Activated T-cell treated with anti-CD3 and anti-CD28 coated beads, Interleukin-2, amount 50 U/mL, for 72 hours (primary cell): ENCODE measurements at places on chromosomes 2 and 18. TPM values are rescaled to one million over a fixed set of nuclear protein-coding genes. Genes with fewer than 3 reads are reported as not detected.

DNA sequence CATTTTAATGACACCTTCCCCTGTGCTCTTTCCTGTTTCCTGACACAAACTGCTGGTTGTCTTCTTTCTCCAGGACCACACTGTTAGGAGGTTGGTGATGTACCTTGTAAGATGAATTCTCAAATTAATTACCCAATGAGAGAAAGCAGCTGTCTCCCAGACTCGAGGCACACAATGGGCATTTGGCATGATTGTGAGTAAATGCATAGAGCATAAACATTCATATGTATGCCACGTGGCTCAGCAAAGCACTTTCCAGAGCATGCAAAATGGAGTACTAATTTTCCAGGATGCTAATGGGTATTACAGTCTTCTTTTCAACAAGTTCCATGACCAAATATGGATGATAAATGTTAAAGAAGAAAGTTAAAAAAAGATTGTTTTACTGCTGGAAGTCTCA, 235.2 kb upstream of the KLHL29 start:
- DNase-seq, result no peak

GRCh38 chr18:32618546-32618945, 147.9 kb upstream of the GAREM1 start:
- DNase-seq, result no peak

DNA sequence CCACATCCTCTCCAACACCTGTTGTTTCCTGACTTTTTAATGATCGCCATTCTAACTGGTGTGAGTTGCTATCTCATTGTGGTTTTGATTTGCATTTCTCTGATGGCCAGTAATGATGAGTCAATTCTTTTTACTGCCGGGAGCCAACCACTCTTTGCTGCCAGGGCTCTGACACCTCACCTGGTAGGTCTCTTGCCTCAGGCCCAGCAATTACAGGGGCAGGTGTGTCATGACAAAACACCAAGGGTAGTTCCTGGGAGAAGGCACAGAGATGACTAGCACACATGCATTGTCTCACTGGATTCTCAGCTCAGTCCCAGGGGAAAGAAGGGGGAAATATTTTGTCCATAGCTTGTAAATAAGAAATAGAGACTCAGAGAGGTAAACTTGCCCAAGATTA, 122.3 kb downstream of the CHST9 start:
- DNase-seq, result no peak

DNA sequence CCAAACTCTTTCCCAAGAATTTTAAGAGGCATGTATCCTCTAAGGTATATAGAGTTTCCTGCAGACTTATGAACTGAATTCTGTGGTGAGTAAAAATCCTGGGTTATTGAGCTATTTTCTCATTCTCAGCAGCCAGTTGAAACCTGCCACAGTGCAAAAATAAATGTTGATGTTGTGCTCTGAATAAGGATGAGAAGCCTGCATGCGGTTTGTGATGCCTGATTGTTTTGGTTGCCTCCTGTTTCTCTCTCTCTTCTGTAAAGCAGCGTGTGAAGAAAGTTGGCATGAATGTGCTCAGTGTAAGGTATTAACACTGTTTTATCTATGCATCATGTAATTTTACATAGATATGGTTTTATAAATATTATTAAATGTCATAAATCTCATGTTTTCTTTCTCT, 452.6 kb downstream of the CDH2 start:
- DNase-seq, result no peak

- no peak for DNase-seq
These were observed 200.6 kb downstream of the PPP1R1C start for GRCh38 chr2:182186132-182186735.

DNA sequence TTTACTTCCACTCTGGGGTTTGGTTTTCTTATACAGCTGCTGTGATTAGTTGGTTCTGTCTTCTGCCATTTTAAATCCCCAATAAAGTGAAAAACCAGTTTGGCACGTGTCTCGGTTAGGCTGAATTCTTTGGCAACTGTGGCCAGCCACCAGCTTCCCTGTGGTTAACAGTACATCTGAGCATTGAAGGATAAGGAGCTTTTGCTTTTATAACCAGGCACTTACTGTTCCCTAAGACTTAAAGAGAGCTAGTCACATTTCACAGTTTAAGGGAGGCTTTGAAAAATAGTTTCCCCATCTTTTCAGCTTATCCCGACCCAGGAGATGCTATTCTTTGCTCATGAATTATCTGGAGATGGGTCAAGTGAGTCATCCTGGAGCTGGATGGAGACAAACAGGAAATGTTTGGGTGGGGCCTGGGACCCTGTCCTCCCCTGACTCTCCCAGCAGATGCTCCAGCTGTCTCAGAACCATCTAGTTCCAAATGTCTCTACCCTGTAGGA, 57.3 kb upstream of the EML6 start:
- no peak for DNase-seq

- no peak for DNase-seq
These were observed 48.7 kb downstream of the CYP26B1 start for GRCh38 chr2:72098935-72099334.

DNA sequence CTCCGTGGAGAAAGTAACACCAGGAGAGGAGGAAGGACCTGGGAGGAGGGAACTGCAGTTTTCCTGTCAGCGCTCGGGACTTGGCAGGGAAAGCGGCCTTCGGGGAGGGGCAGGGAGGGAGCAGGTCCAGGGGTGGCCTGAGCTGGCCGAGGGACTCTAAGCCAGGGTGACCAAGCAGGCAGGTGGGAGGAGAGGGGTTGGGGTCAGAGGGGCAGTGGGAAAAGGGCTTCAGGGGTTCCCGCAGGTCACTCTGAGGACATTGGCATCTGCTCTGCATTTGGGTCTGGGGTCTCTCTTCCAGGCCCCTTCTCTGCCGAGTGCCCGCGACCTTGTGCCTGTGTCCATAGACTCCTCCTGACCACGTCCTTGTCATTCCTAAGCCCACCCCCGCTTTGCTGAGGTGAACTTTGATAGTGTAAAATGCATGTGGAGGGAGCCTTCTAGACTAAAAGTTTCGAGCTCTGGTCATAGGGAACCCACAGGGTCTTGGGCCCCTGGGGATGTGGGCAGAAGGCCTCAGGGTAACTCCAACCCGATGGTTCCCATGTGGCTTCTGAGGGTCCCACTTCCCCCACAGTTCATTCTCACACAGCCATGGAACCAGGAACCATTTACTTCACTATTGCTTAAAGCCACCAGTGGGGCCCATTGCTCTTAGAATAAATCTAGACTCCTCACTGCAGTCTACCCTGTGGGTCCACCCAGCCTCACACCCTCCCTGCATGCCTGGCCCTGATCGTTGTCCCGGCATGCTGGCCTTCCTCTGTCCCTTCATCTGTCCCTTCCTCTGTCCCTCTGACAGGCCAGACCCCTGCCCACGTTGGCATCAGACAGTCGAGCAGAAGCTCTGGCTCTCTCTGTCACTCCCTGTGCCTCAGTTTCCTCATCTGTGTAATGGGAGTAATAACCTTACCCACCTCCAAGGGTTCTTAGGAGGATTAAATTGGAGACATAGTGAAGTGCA, 229.2 kb downstream of the SEPTIN10 start:
- DNase-seq, result no peak

- no peak for DNase-seq
These were observed 128.4 kb downstream of the PDE1A start for GRCh38 chr2:182298456-182298855.

GRCh38 chr2:217430916-217431576, 571.2 kb upstream of the TNP1 start:
- DNase-seq, result no peak

The CFAP53 gene
- total RNA-seq, result 0.97 TPM

The LOXL3 gene
- 3.1 TPM for total RNA-seq
